ENCODE measurements at places on chromosomes 6 and 20. TPM values are rescaled to one million over a fixed set of nuclear protein-coding genes. Genes with fewer than 3 reads are reported as not detected.

- no peak for DNase-seq
Observed at GRCh38 chr6:107221519-107221918, 106.2 kb upstream of the BEND3 start.

GRCh38 chr6:80488190-80488589, 381.7 kb downstream of the BCKDHB start:
- DNase-seq: no peak

DNA sequence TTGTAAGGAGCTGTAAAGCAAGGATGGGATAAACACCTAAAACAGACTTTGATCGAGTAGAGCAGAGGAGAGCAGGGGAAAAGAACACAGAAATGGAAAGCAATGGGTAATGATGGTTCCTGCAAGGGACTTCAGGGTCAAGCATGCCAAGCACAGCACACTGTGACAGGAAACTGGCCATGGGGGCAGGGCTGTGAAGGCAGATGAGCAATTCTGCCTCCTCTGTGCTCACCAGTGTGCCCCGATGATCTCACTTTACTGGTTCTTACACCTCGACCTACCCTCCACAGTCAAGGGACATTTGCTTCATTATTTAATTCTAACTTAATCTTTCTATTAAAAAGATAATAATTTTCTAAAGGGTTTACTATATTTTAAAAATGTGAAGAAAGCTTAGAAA, 21.6 kb upstream of the MYB start:
- no peak for DNase-seq

GRCh38 chr6:43240950-43241349, 2.3 kb upstream of the TTBK1 start:
- no peak for DNase-seq

- no peak for DNase-seq
Observed at GRCh38 chr6:146670161-146670560, 71.4 kb downstream of the ADGB start.

Gene MUC21
- total RNA-seq: not detected

Gene CFAP206
- 2.9 TPM for total RNA-seq

GRCh38 chr6:150491131-150491810, 108.4 kb upstream of the PLEKHG1 start:
- DNase-seq: peak; percentile 87

GRCh38 chr6:141988954-141989705, 143.6 kb upstream of the GJE1 start:
- DNase-seq: peak; percentile 45

DNA sequence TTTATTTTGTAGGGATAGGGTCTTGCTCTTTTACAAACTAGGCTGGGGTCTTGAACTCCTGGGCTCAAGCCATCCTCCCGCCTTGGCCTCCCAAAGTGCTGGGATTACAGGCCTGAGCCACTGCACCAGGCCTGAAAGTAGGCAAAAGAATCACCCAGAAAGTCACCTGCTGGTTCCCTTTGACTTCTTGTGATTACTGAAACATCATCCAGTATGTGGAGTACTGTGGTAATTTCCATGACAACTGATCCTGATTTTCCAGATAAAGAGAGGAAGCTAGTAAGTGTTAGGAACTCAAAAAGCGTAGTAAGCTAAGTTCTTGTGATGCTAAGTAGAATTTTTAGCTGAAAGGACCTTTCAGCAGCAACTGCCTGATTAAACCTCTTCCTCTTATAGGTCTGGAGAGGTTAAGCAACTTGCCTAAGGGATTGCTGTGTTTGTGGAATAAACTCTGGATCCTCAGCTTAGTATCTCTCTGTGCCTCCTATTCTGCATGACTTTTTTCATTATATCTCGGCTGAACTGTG, 16.8 kb downstream of the RALY start:
- no peak for DNase-seq

Gene CALHM5
- not detected for total RNA-seq

DNA sequence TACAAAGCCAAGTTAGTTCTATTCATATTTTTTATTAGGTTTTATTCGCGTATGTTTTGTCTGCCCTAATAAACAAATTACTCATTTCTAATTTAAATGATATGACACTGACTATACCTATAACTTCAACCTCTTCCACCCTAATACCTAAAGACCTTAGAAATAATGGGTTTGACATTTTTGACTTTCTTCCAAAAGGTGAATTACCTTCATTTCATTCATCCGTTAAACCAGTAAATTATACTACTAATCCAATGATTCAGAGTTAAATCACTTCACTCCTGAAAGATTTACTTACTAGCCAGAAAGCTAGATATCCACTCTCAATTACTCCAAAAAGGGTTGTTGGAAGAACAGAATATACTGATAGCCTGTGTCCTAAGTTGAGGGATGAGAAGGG, 5.2 kb downstream of the MRPS10 start:
- DNase-seq: no peak

- DNase-seq: peak; percentile 82
Observed at GRCh38 chr20:4916971-4917881, 84.1 kb downstream of the SLC23A2 start.

DNA sequence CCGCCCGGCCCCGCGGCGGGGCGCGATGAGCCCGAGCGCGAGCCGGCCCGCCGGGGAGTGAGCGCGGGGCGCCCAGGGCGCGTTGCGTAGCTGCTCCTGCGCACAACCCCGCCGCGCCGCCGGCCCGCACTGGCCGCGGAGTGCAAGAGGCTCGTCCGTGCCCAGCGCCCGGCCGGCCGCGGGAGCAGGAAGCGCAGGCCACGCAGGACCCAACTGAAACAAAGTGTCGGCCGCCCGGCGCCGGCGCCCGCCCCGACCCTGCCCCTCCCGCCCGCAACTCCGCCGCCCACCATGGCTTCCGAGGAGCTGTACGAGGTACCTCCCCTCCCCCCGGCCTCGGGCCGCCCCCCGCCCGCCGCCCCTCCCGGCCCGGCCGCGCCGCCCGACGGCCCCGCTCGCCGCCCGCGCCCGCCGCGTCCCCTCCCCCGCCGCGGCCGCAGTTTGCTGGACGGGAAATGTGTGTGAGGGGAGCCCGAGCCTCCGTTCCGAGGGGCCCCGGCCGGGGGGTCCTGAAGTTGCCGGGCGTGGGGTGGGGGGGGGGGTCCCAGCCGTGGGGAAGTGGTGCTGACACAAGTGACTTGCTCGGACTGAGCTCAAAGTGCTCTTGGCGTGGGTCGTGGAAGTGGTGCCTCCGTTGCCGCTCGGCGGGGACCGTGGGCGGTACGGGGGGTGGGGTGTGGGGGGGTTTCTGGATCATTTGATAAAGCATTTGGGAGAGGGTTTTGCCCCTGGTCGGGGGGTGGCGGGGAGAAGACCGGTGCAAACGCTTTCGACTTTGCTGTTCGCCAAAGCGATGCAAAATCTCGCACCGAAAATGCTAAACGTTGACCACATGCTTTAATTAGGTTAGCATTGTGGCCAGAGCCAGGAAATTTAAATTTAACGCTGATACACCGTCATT, 539 bp downstream of the CDYL start:
- DNase-seq: no peak

GRCh38 chr20:37574199-37574890, 46.7 kb upstream of the BLCAP start:
- DNase-seq: no peak

All from PC-9 (cell line).